ENCODE measurements at places on chromosomes 16 and 17.
A peak's percentile ranks its signal among the peaks of the same experiment; 100 is the strongest.

DNA sequence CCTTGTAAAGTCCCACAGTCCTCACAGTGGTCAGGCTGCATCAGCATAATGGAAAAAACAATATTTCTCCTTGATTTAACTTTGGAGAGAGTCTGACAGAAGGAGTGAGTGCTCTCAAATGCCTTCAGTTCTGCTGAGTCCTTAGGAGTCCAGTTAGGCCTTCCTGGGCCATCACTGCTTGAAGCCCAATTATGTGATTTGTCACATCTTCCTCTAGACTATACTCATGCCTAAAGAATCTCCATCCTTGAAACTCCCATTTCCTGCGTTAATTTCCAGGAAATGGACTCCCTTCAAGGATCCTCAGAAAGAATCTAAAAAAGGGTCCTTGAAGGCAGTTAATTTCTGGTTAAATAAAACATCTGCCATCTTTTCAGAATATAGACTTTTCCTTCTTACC is 52.8 kb downstream of the SLFN5 start:
- DNase-seq, result no peak

GRCh38 chr17:69117855-69118784 is 23.6 kb downstream of the ABCA6 start:
- DNase-seq, result peak; percentile 12

- DNase-seq, result no peak
These were observed 12.7 kb upstream of the TMEM98 start for GRCh38 chr17:32915245-32915644.

GRCh38 chr17:73315471-73315870 is 3.7 kb upstream of the CDC42EP4 start:
- DNase-seq, result peak; percentile 86

- DNase-seq, result no peak
These were observed 282.6 kb upstream of the IRX3 start for GRCh38 chr16:54568906-54569807.

DNA sequence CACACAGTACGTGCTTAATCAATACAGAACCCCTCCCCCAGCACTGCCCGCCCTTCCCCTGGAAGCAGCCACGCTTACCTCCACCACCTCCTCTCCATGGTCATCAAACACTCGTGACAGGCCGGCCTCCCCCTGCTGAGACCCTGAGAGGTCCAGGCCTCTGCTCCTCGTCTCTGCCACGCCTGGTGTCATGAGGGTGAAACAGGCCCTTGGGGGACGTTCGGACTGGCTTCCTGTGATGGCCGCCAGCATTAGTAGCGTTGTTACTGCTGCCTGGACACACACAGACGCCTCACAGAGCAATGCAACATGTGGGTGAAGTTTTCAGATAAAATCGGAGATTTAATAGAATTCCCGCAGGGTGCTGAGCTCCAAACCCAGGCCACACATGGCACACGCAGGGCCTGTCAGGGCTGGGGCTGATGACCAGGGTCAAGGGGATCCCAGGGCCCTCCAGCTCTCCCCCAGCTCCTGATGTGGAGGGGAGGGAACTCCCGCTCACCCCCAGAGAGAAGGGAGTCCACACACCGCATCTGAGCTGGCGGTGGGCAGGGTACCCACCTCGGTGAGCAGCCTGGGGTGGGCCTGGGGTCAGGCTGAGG is 15.9 kb upstream of the SLC38A10 start:
- no peak for DNase-seq

DNA sequence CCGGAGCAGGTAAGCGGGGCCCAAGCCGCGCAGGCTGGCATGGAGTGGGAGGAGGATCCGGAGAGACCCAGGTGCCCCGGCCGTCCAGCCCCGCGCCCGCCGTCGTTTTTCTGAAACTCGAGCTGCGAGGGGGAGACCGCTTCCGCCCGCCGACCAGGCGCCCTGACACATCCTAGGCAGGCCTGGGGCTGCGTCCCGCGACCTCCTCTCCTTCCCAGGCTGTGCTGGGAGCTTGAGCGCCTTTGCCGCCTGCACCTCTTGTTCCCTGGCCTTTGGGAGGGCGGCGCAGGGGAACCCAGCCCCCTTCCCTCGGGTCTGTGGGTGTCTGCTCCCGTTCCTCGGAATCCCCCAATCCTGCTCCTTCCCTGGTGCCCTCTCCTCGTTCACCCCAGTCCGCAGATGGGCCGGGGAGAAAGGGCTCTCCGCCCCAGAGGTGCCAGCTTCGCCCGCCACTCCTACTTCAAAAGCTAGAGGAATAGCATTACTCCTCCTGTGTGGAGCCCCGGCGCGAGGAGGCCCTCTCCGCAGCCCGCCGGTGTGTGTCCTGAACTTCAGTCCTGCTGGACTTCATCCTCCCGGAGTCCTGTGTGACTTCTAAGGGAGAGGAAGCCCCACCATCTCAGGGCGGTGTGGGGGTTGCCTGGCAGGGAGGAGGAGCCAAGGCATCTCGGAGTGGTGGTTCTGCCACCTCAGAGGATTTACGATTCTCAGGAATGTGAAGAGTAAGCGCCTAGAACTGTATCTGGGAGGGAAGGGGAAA is 1.0 kb downstream of the NHERF1 start:
- no peak for DNase-seq

DNA sequence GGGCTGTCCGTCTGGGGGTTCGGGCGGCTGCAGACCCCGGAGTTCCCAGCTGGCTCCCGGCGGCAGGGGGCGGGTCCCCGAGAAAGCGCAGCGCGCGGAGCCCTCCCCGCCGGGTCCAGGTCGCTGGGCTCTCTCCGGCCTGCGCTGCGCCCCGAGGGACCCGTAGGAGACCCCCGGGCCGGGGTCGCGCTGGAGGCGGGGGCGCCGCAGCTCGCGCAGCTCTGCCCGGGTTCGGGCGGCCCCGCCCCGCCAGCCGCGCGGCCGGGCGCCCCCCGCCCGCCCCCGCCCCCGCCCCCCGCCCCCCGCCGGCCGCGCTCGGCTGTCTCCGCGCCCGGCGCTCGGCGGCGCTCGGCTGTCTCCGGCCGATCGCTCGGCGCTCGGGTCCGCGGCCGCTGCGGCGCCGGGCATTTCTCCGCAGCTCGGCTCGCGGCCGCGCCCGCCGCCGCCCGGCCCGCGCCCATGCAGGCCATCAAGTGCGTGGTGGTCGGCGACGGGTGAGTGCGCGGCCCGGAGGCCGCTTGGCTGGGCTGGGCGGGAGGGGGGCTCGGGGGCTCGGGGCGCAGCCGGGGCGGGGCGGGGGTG is at the start of gene RAC3:
Gene RAC3 (plus strand): TSS at position 376 of the 582 bp plus-strand sequence. CDS start 84 bp downstream, at position 460.
- no peak for DNase-seq

DNA sequence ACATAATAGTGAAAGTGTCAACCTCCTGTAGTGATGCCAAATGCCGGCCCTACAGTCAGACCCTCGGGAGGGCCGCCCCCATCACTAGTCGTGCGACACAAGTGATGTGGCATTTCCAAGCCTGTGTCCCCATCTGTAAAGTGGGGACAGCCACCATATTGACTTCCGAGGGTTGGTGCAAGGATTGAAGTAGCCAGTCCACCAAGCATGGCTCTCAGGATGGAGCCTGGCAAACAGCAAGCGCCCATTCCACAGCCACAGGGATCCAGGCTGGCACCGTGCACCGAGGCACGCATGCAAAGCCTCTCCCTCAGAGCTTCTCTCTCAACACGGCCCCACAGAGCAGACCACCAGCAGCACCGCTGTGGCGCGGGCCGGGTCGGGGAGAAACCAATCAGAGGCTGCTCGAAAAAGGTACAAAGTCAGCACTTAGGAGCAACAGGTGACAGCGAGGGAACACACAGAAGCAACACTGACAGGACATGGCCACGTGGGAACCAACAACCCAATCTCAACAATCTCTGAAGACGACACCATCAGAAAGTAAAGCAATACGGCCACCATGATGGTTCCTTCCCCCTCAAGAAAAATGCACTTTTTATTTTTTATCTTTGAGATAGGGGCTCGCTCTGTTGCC is 20.6 kb downstream of the ZCCHC14 start:
- DNase-seq, result no peak

GRCh38 chr17:62119373-62119772 is 54.3 kb upstream of the MED13 start:
- DNase-seq, result no peak

GRCh38 chr16:81686391-81687130 is 92.5 kb upstream of the PLCG2 start:
- DNase-seq, result no peak

DNA sequence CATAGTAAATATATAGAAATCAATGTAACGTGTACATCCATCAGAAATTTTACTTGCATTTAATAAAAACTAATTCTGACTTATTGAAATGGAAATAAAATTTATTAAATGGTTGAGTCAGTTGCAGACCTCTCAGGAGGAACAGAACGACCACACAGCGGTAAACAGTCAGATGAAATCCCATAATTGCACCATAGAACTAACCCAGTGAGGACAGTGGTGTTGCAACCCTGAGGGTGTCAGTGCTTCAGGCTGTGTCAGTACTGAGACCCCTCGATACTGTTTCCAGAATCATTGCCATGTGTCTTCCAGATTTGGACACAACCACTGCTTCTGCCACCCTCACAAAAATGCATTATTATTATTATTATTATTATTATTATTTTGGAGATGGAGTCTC is 29.0 kb upstream of the SSTR2 start:
- DNase-seq, result no peak

DNA sequence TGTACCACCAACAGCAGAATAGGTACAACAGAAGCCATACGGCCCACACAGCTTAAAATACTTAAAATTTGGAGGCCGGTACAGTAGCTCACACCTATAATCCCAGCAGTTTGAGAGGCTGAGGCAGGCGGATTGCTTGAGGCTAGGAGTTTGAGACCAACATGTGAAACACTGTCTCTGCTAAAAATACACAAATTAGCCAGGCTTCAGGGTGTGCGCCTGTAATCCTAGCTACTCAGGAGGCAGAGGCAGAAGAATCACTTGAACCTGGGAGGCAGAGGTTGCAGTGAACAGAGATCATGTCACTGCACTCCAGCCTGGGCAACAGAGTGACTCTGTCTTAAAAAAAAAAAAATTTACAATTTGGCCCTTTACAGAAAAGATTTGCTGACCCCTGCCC is 17.0 kb downstream of the GFOD2 start:
- DNase-seq, result no peak

DNA sequence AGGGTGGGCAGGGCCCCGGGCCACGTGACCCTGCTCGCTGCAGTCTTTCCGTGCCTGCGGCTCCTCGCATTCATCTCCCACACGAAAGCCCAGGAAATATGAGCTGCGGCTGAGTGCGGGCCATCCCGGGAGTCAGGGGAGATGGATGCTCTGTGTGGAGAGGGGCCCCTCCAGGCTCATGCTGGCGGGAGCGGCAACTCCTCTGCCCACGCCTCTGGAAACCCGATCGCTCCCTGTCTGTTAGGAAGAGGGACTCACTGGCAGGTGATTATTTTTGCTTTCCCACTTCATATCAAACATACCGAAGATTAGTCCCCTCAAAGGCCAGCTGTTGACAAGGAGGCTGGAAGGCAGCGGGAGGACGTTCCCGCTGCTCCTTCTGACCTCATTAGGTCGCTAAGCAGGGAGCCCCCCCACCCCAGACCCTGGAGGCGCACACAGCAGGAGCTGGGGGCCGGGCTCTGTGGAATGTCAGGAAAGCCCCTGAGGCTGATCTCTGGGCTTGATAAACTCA is 228.5 kb downstream of the FOXL1 start:
- DNase-seq, result no peak

DNA sequence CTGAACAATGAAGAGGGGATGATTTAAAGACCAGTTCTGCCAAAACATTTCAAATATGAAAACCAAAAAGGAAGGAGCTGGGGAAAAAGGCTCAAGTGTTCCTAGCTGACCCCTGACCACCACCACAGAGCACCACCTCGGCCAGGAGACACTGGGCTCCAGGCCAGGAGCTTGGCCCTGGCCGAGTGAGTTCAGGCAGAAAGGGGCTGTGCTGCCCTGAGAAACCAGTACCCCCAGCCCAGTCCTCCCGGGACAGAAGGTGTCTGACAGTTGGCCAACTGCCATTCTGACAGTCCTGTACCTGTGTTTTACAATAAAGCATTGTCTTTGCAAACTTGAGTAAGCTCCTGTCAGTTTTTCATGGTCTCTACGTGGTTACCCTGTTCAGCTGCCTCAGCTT is 98.2 kb downstream of the VPS53 start:
- DNase-seq, result no peak

GRCh38 chr16:80197741-80198201 is 343.0 kb upstream of the DYNLRB2 start:
- peak; percentile 98 for DNase-seq

DNA sequence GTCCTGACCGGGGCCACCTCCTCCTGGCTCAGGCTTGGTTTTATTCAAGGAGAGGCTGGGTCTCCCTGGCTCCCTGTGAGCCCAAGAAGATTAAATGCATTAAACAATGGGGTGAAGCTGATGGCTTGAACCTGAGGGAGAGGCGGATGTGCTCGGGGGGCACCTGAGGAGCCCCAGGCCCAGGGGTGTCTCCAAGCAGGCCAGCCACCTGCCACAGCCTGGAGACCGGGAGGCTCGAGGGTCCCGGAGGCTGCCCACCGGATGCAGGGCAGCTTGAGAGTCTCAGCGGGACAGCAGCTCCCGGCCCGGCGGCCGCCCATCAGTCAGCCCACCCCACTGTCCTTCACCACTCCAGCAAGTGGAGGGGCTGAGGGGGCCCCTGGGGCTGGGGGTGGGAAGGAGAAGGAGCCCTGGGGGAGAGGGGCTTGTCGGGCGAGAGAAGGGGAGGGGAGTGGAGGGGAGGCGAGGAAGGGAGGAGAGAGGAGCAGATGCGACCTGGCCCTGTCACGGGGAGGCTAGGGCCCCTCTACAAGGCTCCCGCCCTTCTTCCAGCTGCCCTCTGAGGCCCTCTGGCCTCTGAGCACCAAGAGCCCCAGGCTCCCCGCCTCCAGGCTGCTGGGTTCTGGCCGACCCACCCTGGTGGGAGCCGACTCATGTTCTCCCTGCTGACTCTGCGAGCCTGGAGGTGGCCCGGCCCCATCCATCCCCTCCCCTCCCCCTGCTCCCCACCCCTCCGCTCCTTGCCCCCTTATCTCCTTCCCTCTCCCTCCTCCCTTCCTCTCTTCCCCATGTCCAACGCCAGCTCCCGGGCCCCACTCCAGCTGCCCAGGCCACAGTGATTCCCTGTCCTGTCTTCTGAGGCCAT is 13.2 kb downstream of the CD7 start:
- no peak for DNase-seq

DNA sequence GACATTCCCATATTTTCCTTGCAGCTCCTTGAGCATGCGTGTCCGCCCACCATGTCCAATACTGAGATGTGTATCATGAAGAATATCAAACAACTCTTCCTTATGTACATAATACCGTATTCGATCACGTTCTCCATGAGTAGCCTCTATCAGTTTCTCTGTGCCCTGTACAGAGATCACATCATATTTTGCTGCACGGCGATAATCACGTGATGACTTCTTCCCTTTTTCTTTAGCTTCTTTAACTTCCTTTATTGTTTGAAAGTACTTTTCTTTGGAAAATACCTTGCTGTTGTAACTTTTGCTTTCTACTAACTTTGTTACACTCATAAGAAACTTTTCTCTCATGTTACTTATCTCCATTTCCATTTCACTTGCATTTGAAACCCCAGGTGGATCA is 6.6 kb downstream of the KRABD2 start:
- DNase-seq, result no peak

DNA sequence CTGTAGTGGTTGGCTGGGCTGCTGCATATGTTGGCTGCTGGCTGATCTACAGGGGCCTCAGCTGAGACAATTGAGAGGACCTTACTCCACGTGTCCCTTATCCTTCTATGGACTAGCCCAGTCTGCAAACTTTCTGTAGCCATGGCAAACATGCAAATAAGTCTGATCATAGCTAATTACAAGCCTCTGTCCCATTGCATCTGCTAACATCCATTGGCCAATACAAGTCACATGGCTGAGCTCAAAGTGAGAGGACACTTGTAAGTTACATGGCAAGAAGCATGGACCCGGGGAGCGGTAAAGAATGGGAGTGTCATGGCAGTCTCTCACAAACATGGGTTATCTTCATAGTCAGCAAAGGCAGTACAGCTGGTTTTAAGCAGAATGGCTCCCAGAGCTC is 11.6 kb upstream of the IL4R start:
- DNase-seq, result no peak
